GM04503 (cell line): ENCODE measurements at places on chromosomes 2 and 18.

DNA sequence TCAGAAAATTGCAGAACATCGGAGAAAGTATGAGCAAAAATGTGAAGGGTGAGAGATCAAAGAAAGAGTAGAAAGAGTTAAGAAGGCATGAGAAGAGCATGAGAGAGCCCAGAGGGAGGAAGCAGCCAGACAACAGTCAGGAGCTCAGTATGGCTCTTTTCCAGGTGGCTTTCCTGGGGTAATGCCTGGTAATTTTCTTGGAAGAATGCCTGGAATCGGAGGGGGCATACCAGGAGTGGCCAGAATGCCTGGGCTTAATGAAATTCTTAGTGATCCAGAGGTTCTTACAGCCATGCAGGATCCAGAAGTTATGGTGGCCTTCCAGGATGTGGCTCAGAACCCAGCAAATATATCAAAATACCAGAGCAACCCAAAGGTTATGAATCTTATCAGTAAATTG, 271.8 kb upstream of the TFPI start:
- no peak for DNase-seq

- DNase-seq: no peak
Measured at GRCh38 chr2:207164006-207164831, 1.5 kb downstream of the KLF7 start.

DNA sequence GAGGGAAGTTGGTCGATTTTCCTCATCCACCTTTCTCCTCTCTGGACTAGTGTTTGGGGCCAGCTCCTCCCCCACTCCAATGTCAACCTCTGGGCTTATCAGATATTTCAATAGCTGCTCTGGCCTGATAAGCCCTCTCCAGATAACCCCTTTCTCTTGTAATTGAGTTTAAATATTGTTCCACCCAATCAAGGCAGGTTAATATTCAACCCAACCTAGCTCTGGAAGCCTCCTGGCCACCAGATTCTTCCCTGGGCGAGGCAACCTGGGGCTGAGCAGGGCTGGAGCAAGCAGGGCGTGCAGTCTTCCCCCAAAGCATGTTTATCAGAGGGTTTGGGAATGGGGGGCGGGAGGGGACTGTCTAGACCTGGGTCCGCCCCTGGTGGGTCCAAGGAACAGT, 73.8 kb downstream of the TFCP2L1 start:
- no peak for DNase-seq

GRCh38 chr18:7953095-7953958, 386.2 kb downstream of the PTPRM start:
- no peak for DNase-seq

- DNase-seq: no peak
Measured at GRCh38 chr18:4878480-4878879, 318.6 kb downstream of the AKAIN1 start.

DNA sequence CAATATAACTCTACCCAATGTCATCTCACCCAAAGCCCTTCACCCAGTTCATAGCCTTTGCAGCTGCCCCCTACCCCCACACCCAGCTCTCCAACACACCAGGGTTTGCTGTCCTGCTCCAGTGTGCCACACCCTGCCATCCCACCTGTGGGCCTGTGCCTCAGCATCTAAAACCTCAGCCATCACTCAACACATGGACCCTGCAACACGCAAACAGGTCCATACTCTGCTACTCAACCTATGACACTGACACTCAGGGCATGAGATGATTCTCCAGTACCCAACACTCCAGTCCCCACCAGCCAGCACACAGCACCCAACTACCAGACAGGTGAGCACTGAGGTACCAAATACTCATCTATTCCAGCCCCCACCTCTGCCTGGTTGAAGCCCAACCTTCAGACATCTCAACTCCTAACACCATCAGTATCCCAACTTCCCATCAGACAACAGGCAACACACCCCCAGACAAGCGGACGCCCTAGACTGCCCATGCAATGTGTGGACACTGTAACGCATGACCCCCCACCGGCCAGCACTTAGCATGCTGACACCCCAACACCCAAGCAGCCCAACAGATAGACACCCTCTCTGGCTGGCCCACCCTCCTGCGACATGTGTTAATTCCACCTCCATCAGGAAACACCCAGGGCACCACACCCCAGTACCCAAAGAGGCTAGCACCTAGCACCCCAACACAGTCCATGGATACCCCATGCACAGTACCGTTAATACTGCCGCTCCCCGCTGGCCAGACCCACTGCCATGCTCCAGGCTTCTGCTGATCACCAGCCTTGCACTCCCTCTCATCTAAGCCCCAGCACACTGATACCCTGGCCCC, 25.0 kb downstream of the ZAP70 start:
- no peak for DNase-seq

DNA sequence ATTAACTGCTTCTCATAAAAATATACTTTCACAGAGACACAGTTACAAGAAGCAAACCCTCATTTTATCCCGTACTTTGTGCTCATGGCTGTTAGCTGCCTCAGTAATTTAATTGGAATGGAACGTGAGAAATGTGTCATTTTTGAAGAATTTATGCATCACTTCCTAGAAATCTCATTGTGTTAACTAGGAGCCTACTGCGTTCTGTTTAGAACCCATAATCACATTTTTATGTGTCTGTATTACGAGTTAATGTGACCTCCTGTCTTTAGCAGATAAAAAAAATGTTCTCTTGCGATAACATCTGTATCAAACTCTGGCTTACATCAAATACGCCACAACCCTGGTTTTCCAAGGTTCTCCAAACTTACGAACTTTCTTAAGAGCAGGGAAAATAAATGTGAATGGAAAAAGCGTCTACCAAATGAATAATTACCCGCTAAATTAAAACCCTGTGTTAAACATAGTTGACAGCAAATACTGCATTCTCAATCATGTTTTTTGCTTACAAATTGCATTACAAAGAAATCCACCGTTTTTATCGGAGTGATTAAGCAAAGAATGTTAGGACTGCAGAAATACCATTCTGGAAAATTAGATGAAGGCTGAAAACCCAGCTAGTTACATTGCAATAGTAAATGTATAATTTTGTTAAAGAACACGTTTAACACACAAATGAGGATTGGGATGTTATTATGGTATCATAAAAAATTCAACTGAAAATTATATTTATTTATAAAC, 12.1 kb upstream of the GBX2 start:
- DNase-seq: peak; percentile 28

DNA sequence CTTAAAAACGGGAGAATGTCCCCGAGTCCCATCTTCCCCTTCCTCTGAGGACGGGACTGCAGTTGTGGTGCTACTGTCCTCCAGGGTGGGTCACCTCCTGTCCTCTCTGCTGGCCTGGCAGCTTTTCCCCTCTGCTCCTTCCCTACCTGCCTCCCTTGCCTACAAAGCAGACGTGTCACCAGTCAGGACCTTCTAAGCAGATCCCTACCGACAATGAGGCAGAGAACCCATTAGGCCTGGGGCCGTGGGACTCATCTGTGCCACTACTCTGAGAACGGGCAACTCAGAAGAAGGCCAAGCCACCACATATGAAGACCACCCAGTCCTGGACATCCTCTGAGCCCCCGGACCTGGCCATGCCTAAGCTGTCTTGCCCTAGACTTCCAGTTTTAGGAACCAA, 103.0 kb upstream of the TEX51 start:
- no peak for DNase-seq

DNA sequence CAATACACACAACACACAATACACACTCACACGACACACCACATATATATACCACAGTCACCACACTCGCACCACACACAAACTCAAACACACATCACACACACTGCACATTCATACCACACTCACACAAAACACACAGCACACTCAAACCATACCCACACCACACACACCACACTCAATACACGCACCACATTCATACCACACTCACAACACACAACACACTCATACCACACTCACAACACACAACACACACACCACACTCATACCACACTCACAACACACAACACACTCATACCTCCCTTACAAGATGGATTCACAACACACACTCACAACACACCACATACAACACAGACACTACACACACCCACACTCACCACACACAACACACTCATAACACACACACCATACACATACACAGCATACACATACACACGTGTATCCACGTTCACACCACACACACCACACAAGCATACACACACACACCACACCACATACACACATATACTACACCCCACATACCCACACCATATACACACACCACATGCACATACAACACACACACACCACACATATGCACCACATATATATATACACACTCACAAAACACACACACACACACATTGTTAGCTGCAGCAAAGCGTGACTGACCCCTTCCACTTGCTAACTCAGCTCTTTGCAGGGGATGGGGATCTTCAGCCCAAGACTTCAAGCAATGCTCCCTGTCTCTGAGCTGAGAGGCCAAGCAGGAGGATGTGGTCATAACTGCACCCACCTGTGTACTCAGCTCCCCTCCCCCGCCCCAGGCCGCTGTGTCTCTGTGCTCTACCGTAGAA, 59.0 kb downstream of the SDC1 start:
- DNase-seq: no peak

GRCh38 chr2:21326152-21326551, 202.4 kb downstream of the TDRD15 start:
- DNase-seq: no peak

DNA sequence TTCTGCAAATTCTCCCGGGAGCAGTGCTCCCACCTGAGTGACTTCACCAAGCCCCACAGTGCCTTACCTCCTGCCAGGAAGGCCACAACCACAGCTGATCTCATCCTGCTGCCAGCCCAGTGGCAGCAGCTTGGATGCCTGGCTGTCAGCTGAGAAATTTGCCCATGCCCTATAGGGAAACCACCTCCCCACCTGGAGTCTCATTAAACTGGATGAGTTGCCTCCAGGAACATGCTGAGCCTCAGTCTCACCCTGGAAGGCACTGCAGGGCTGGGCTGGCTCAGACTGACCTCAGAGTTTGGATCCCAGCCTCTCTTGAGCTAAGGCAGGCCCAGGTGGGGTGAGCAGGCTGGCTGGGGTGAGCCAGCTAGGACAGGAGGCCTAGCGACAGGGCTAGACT, 23.3 kb downstream of the REEP1 start:
- DNase-seq: no peak

- DNase-seq: no peak
Measured at GRCh38 chr2:189095101-189095500, 84.5 kb downstream of the COL5A2 start.

GRCh38 chr18:5895299-5895875, at the start of gene TMEM200C:
Gene TMEM200C, minus strand, starts transcription at chr18:5895522. Its CDS starts 3,459 bp downstream, at chr18:5892063.
- no peak for DNase-seq

DNA sequence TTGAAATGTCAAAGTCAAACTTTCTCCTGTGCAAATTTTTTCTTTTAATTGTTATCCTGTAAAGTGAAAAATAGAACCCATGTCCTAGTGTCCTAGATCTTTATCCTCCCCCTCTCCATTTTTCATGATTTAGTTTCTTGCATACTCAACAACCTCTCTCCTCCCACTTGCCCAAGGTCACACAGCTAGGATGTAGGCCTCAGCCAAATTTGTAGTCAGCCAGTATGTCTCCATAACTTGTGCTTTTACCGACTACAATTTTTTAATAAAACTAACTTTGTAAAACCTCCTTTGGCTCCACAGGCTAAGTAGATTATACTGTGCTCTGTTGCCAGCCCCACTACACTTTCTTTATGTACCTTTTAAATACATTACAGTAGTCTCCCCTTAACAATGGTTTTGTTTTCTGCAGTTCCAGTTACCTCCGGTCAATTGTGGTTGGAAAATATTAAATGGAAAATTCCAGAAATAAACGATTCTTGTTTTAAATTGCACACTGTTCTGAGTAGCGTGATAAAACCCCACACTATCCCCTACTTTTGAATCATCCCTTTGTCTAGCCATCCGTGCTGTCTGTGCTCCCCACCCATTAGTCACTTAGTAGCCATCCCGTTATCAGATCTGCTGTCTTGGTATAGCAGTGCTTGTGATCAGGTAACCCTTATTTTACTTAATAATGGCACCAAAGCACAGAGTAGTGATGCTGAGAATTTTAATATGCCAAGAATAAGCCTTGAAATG, 22.8 kb downstream of the GULP1 start:
- DNase-seq: no peak

- no peak for DNase-seq
Measured at GRCh38 chr18:3682061-3682460, 232.1 kb downstream of the TGIF1 start.

GRCh38 chr2:195533771-195534642, 123.0 kb upstream of the SLC39A10 start:
- DNase-seq: peak; percentile 83

DNA sequence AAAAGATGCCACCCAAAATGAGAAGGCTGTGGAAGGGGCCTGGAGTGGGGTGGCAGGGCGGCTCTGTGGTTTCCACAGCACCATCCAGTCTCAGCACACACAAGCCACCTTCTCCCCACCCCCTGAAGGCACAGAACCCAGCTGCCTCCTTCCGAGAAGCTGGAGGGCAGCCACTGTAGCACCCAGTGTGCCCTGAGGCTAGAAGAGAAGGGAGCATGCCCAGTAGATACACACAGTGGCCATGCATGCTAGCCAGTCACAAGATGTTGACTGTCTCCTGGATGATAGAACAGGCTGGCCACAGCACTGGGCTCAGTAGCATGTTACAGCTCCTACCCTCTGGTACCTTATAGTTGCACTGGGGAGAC, 148.9 kb upstream of the EPAS1 start:
- DNase-seq: no peak

- no peak for DNase-seq
Measured at GRCh38 chr2:69223759-69224511, 163.1 kb downstream of the GFPT1 start.

DNA sequence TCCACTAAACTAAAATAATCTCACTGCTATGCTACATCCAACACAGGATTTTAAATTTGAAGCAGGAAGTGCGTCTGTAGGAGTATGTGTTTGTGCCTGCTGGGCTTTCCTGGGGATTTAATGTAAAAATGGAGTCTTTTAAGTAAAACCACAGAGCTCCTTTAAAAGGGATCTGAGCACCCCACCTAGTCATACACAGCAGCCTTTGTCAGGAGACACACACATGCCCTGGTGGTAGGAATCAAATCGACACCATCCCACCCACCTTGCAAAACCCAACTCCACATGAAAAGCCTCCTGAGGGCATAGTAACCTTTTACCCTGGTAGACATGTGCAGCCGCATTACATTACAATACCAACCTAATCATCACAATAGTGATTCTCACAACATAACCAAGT, 29.1 kb downstream of the UXS1 start:
- no peak for DNase-seq

GRCh38 chr2:42868874-42869273, 76.5 kb upstream of the HAAO start:
- DNase-seq: no peak

DNA sequence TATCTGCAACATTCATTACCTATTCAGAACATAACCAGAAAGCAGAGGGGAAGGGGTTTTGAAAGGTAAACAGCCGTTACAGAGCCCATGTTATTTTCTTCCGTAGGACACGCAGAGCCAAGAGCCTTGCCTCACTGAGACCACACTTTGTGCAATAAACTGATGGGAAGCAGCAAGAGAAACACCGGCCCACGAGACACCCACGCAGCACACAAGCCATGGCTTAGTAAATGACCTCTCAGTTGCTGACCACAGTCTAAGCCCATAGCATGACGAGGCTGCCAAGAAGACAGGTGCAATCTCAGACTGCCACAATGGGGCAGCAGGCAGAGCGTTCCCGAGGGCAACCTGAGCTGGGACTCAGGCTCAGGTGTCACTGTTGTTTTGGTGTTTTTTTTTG, 59.6 kb downstream of the CABYR start:
- DNase-seq: no peak

- DNase-seq: peak; percentile 100
Measured at GRCh38 chr2:69253611-69254301, 133.3 kb downstream of the GFPT1 start.
